ENCODE measurements at places on chromosomes 3 and 15. TPM values are rescaled to one million over a fixed set of nuclear protein-coding genes. Genes with fewer than 3 reads are reported as not detected.

- H3K27me3 ChIP-seq: no peaks in the 10 kb centered on the region
- peaks cover 4% of the 10 kb centered on the region for H3K4me1 ChIP-seq
- no peak overlapping the region for H3K4me3 ChIP-seq
- H3K36me3 ChIP-seq: peaks cover 7% of the 10 kb centered on the region
Measured at GRCh38 chr3:71705681-71706080, 19.5 kb downstream of the EIF4E3 start.

DNA sequence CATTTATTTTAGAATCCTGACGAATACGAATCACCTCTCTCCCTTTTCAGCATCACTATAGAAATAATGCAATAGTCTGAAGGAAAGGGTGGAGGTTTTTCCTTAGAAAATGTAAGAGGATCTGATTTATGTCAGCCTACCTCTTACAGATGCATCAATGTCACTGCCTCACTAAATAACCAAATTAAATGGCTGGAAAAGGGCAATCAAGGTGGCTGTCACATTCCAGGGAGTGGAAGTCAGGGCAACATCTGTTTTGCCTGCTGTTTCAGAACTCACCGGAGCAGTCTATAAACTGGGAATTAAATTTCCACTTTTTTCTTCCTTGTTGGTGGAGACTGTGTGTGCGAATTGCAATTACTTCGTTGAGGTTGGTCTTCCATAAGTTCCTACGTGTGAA lies 299.3 kb upstream of the PDZRN3 start:
- no peak overlapping the region for H3K4me3 ChIP-seq
- no peak overlapping the region for H3K27ac ChIP-seq
- H3K4me1 ChIP-seq: no peaks in the 10 kb centered on the region
- H3K27me3 ChIP-seq: no peaks in the 10 kb centered on the region

DNA sequence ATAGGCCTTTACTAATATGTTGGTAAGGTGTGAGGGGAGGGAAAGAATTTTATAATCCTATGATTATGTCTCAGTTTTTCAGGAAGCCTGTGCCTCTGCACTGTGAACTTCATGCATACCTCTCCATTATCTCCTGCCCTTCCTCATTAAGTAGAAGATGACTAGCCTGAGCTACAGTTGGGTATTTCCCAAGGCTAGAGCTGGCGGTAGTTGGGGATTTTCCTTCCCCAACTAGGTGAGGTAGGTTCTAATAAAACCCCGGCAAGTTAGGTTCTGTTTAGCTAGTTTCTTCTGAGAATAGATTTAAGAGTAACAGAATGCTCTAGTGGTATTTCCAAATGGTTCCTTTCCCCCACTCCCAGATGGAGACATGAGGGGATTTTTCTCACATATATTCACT lies 414.5 kb downstream of the GRM7 start:
- no peaks in the 10 kb centered on the region for H3K4me1 ChIP-seq
- H3K27ac ChIP-seq: no peak overlapping the region
- DNase-seq: no peak
- no peaks in the 10 kb centered on the region for H3K36me3 ChIP-seq

- no peaks in the 10 kb centered on the region for H3K27me3 ChIP-seq
- no peak for DNase-seq
- no peak overlapping the region for H3K4me3 ChIP-seq
- peaks cover 9% of the 10 kb centered on the region for H3K4me1 ChIP-seq
Measured at GRCh38 chr15:35505809-35506208, 40.2 kb downstream of the DPH6 start.

GRCh38 chr15:57227166-57227565 lies 149.1 kb upstream of the CGNL1 start:
- no peak for DNase-seq
- no peak overlapping the region for H3K4me3 ChIP-seq
- no peaks in the 10 kb centered on the region for H3K36me3 ChIP-seq
- H3K4me1 ChIP-seq: peaks cover 10% of the 10 kb centered on the region

GRCh38 chr3:9914011-9914410 lies 2.9 kb upstream of the IL17RC start:
- no peaks in the 10 kb centered on the region for H3K36me3 ChIP-seq
- no peak overlapping the region for H3K27ac ChIP-seq
- no peaks in the 10 kb centered on the region for H3K27me3 ChIP-seq
- peaks cover 12% of the 10 kb centered on the region for H3K4me1 ChIP-seq

- DNase-seq: no peak
- H3K4me3 ChIP-seq: no peak overlapping the region
- H3K27me3 ChIP-seq: no peaks in the 10 kb centered on the region
- H3K4me1 ChIP-seq: no peaks in the 10 kb centered on the region
- peaks cover 100% of the 10 kb centered on the region for H3K36me3 ChIP-seq
Measured at GRCh38 chr3:139374099-139374498, 15.3 kb downstream of the COPB2 start.

- peaks cover 4% of the 10 kb centered on the region for H3K27me3 ChIP-seq
- no peak overlapping the region for H3K4me3 ChIP-seq
- H3K36me3 ChIP-seq: no peaks in the 10 kb centered on the region
- DNase-seq: no peak
Measured at GRCh38 chr15:73879426-73879825, 6.1 kb downstream of the TBC1D21 start.

GRCh38 chr15:69391046-69391757 lies 22.9 kb upstream of the KIF23 start:
- H3K36me3 ChIP-seq: no peaks in the 10 kb centered on the region
- no peak for DNase-seq
- H3K27ac ChIP-seq: no peak overlapping the region

- DNase-seq: no peak
- H3K27me3 ChIP-seq: no peaks in the 10 kb centered on the region
- H3K4me1 ChIP-seq: no peaks in the 10 kb centered on the region
- H3K36me3 ChIP-seq: no peaks in the 10 kb centered on the region
- H3K27ac ChIP-seq: no peak overlapping the region
Measured at GRCh38 chr15:31457631-31458526, 131.2 kb downstream of the KLF13 start.

DNA sequence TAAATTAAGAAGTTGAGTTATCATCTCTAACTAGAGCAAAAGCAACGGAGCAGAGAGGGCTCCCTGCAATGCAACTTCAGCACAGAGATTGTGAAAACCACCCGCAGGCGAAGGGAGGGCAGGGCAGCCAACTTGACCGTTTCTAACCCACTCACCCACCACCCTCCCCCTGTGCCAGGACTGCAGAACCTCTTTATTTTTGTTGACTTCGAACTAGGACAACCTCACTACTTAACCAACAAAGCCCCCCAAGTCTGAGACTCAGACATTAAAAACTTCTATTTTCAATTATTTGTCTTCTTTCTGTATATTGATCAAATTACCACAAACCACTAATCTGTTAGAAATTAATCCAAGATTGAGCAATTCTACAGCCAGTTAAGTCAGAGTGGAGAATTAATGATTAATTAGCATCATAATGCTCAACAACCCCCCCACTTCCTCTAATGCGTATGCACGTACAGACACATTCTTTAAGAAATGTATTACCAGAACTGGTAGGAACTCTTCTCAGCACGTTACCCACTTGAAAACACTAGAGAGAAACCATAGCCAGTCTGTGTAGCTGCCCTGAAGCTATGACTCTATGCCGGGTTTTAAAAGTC lies 2.0 kb downstream of the MGLL start:
- H3K4me3 ChIP-seq: peak overlapping the region; percentile 91
- peaks cover under 1% of the 10 kb centered on the region for H3K36me3 ChIP-seq
- H3K27me3 ChIP-seq: no peaks in the 10 kb centered on the region
- H3K4me1 ChIP-seq: peaks cover 54% of the 10 kb centered on the region

GRCh38 chr3:197082871-197083270 lies 53.3 kb upstream of the MELTF start:
- DNase-seq: no peak
- no peaks in the 10 kb centered on the region for H3K27me3 ChIP-seq
- peak overlapping the region; percentile 75 for H3K27ac ChIP-seq

- no peaks in the 10 kb centered on the region for H3K27me3 ChIP-seq
- peaks cover 47% of the 10 kb centered on the region for H3K4me1 ChIP-seq
- H3K4me3 ChIP-seq: peak overlapping the region; percentile 99
- peaks cover 3% of the 10 kb centered on the region for H3K36me3 ChIP-seq
- no peak for DNase-seq
Measured at GRCh38 chr15:43799209-43799944, 643 bp downstream of the SERINC4 start.

DNA sequence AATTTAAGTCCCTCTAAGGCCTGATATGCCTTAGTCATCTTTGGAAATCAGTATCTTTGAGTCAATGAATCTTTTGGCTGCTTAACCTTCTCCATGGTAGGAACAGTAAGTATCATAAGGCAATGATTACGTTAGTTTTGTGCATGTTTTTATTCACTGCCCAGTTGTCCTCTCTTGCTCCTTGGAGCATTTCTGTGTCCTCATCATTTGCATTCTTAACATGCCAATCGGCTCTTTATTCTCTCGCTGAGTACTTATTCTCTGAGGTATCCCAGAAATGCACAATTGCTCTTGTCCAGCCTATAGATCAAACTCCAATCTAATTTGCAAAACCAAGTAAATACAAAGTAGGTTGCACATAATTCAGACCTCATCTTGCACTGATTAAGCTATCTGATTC lies 405.0 kb upstream of the IL12A start:
- no peak for DNase-seq
- H3K36me3 ChIP-seq: no peaks in the 10 kb centered on the region
- H3K4me1 ChIP-seq: no peaks in the 10 kb centered on the region
- no peak overlapping the region for H3K27ac ChIP-seq
- H3K27me3 ChIP-seq: no peaks in the 10 kb centered on the region

DNA sequence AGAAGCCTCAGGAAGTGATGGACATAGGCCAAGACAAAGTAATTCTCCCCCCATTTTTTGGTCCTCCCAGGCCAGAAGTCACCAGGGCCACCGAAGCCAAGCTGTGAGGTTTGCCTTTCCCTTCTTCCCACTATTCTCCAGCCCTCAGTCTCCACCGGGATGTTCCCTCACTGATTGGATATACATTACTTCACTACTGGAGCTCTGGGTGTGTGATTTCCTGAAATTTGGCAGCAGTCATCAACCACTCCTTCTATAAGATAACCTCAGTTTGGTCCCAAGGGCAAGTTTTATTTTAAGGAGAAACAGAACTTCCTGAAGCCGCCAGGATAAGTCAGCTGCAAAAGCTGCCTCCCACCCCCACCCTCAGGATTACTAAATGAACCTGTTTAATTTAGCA lies 11.3 kb downstream of the SLCO2A1 start:
- no peaks in the 10 kb centered on the region for H3K36me3 ChIP-seq
- H3K27me3 ChIP-seq: no peaks in the 10 kb centered on the region
- no peaks in the 10 kb centered on the region for H3K4me1 ChIP-seq
- no peak for DNase-seq
- no peak overlapping the region for H3K27ac ChIP-seq

GRCh38 chr3:60594025-60594424 lies 657.2 kb downstream of the FHIT start:
- no peak overlapping the region for H3K4me3 ChIP-seq
- H3K36me3 ChIP-seq: no peaks in the 10 kb centered on the region
- no peak overlapping the region for H3K27ac ChIP-seq
- no peaks in the 10 kb centered on the region for H3K4me1 ChIP-seq

GRCh38 chr3:98038286-98038685 lies 3.2 kb upstream of the GABRR3 start:
- H3K27ac ChIP-seq: no peak overlapping the region
- H3K4me1 ChIP-seq: no peaks in the 10 kb centered on the region
- DNase-seq: no peak

GRCh38 chr15:94610069-94610468 lies 378.7 kb downstream of the MCTP2 start:
- DNase-seq: no peak
- H3K4me1 ChIP-seq: no peaks in the 10 kb centered on the region
- H3K36me3 ChIP-seq: no peaks in the 10 kb centered on the region

DNA sequence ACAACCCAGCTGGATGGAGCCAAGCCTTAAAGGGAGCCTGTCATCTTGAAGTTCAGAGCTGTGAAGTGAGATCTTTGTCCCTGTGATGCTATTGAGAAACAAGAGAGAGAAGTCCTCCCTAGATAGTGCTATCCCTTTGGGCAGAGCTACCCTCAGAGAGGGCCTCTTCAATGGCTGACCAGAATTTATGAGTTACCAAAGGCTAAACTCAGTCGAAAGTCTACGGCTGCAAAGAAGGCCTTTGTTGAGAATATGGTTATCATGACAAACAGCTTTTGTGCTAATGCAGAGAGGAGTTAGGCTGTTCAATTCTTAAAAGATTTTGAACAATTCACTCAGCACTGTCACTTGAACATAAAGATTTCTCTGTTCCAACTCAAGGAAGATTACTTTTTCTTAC lies 65.9 kb upstream of the C3orf80 start:
- no peak overlapping the region for H3K27ac ChIP-seq
- no peak for DNase-seq
- H3K4me3 ChIP-seq: no peak overlapping the region
- no peaks in the 10 kb centered on the region for H3K4me1 ChIP-seq
- no peaks in the 10 kb centered on the region for H3K27me3 ChIP-seq
- H3K36me3 ChIP-seq: no peaks in the 10 kb centered on the region

DNA sequence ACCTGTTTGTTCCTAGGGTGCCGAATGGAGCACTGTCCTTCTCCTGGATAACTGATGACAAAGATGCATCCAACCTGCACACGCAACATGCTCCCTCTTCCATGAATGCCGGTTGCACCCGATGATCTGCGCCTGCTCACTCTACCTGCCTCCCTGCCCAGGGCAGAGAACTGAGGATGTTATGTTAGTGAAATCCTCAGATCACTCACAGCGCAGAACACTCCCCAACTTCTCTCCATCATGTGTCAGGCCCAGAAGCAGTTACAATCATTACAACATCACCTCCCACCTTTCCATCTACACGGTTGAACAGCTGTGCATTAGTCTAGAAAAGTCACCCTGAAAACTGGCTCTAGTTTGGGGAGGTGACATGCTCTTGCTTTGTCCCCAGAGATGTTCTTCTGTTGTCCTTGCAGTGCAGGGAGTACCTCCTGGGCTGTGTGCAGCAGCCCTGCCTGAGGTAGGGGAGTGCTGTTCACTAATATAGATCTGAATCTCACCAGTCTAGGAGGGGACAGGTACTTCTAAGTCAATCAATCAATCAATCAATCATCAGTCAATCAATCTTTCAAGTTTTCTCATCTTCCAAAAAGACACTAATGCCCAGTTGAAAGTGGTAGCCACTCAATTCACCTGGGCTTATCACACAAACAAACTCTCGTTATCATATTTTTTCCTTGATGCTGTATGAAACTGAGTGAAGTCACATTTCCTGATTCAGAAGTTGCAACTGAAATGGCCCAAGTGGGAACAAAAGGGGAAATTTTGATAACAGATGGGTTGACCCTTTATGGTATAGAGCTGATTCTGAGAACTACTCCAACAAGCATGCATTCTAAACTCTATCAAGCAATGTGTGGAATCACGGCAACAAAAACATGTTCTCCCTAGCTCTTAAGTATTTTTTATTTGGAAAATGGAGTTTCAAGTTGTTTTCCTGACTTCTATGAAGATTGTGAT lies 15.4 kb upstream of the ISLR start:
- H3K4me3 ChIP-seq: no peak overlapping the region
- H3K27ac ChIP-seq: no peak overlapping the region
- peaks cover 11% of the 10 kb centered on the region for H3K4me1 ChIP-seq
- H3K27me3 ChIP-seq: no peaks in the 10 kb centered on the region
- DNase-seq: no peak
- no peaks in the 10 kb centered on the region for H3K36me3 ChIP-seq

GRCh38 chr3:196251918-196252317 lies 35.6 kb downstream of the SLC51A start:
- H3K27ac ChIP-seq: no peak overlapping the region
- no peak for DNase-seq
- no peak overlapping the region for H3K4me3 ChIP-seq
- H3K27me3 ChIP-seq: no peaks in the 10 kb centered on the region
- peaks cover 2% of the 10 kb centered on the region for H3K4me1 ChIP-seq

PLIN1 gene
- total RNA-seq: 6.3 TPM

DNAH1 gene
- 2.6 TPM for total RNA-seq

SCN11A gene
- total RNA-seq: not detected

FAM174B gene
- 13.5 TPM for total RNA-seq

MYL3 gene
- 395 TPM for total RNA-seq

CCDC51 gene
- total RNA-seq: 5.4 TPM

Measured in psoas muscle (tissue), 8 donors.